ENCODE measurements at places on chromosomes 6 and 20. TPM values are rescaled to one million over a fixed set of nuclear protein-coding genes. Genes with fewer than 3 reads are reported as not detected.

SAMD3 gene
- 4.4 TPM for total RNA-seq

MAN1A1 gene
- 53.1 TPM for total RNA-seq

TBC1D7 gene
- 15.4 TPM for total RNA-seq

SLC2A10 gene
- 40.6 TPM for total RNA-seq

SLC17A3 gene
- not detected for total RNA-seq

SLC4A11 gene
- total RNA-seq: 0.94 TPM

DEFB124 gene
- total RNA-seq: not detected

ULBP3 gene
- total RNA-seq: 9.5 TPM

BMP2 gene
- total RNA-seq: 2.2 TPM

FERMT1 gene
- 4.9 TPM for total RNA-seq

LCA5 gene
- total RNA-seq: 5.7 TPM

CCN2 gene
- 145 TPM for total RNA-seq

DXO gene
- 7.7 TPM for total RNA-seq

SRMS gene
- total RNA-seq: not detected

PHACTR1 gene
- total RNA-seq: 0.34 TPM
